NCI-H446 treated with DMSO at 0.1 percent for 48 hours (cell line): ENCODE measurements at places on chromosomes 2 and 18.

GRCh38 chr2:237182422-237183123 is 96.9 kb downstream of the COPS8 start:
- no peak for DNase-seq

GRCh38 chr2:104834431-104835153 is 19.3 kb upstream of the POU3F3 start:
- DNase-seq, result no peak

DNA sequence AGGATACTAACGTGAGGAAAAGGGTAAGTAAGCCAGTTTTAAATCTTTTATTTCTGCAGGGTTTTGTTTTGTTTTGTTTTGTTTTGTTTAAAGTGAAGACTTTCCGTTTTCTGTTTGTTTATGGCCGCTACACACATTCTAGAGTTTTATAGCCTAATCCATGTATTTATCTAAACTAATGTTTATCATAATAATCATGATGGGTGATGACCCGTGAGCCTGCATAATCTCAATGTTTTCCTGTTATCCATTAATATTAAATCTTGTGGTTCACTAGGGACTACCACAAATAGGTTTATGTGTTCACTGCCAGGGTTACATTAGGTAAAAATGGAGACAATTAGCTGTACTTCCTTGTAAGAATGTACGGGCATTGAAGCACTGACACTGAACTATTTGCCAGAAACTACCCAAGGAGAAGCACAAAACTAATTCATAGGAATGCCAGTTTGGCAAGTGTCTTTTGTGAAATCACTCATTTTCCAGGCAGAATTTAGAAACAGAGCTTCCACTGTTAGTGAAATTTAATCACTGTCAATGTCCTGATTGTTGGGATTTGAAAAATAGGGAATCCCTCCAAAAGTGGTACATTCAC is 574.8 kb downstream of the LRP1B start:
- peak; percentile 84 for DNase-seq

DNA sequence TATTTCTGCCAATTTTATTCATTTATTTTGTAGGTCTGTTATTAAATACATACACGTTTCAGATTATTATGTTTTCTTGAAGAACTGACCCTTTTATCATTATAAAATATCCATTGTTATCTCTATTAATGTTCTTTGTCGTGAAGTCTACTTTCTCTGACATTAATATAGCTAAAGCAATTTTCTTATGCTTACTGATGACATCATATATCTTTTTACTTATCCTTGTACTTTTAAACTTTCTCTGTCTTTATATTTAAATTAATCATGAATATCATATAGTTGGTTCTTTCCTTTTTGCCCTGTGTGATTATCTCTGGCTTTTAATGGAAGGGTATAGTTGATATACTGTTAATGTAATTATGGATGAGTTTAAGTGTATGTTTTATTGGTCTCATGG is 36.5 kb upstream of the SLC9A2 start:
- DNase-seq, result no peak

GRCh38 chr2:119734047-119734446 is 25.7 kb upstream of the PTPN4 start:
- DNase-seq, result no peak

DNA sequence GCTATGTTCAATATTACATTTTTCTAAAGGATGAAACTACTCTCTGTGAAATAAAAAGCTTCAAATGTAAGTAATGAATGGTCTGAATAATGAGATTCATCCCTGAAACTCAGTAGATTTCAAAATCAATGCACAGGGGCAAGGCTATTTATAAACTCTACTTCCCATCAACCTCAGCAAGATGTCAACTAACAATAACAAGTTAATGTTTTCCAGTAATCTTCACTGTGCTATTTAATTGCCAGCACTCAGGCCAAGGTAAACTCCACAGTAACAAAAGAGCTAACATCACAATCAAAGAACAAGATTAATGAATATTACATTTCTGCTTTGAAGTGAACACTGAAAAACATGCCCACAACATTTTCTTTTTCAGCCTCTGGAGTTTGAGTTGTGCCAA is 144.3 kb upstream of the ZFP36L2 start:
- DNase-seq, result no peak

GRCh38 chr18:22267697-22268096 is 98.3 kb downstream of the GATA6 start:
- no peak for DNase-seq

DNA sequence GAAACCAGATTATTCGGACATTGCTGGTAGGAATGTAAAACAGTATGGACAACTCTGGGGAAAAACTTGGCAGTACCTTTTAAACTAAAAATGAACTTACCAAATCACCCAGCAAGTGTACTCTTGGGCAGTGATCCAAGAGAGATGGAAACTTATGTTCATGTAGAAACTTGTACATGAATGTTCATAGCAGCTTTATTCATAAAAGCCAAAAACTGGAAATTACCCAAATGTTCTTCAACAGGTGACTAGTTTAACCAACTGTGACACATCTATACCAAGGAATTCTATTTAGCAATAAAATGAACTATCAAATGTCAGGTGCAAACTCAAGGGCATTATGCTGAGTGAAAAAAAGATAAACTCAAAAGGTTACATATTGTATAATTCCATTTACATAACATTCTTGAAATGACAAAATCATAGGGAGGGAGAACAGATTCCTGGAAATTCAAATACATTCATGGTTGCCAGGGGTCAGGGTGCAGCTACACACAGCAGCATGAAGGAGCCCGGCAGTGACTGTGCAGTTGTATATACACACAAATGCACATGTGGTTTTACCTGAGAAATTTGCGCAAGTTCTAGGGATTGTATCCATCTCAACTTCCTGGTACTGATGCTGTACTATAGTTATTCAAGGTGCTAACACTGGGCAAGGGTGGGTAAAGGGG is 3.5 kb upstream of the RNU4ATAC start:
- DNase-seq, result peak; percentile 1

DNA sequence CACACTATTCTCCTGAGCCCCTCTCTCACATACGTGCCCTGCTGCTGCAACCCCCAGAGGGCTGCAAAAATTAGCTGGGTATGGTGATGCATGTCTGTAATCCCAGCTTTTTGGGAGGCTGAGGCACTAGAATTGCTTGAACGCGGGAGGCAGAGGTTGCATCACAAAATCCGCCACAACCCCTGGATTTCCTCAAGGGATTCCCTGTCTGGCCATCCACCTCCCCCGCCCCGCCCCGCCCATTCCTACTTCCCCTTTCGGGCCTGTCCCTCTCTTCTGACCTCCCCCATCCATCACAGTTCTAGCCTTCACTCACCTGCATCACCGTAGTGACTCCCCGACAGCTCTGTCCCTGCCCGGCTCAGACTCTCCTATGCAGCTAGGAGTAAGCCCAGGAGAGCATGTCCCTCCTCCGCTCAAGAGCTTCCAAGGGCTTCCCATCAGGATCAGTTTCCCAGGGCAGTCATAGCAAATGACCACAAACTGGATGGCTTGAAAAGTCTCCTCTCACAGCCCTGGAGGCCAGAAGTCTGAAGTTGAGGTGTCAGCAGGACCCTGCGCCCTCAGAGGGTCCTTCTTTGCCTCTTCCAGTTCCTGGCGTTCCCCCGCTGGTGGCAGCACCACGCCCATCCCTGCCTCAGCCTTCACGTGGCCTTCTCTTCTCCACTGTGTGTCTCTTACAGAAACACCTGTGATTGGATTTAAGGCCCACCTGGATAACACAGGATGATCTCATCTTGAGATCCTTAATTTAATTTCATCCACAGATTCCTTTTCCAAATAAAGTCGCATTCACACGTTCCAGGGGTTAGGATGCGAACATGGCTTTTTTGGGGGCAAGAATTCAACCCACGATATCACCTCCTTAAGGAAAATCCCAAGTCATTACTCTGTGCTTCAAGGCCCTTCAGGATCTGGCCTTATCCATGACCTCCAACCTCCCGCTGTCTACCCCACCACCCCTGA is 58.5 kb downstream of the HS1BP3 start:
- no peak for DNase-seq

DNA sequence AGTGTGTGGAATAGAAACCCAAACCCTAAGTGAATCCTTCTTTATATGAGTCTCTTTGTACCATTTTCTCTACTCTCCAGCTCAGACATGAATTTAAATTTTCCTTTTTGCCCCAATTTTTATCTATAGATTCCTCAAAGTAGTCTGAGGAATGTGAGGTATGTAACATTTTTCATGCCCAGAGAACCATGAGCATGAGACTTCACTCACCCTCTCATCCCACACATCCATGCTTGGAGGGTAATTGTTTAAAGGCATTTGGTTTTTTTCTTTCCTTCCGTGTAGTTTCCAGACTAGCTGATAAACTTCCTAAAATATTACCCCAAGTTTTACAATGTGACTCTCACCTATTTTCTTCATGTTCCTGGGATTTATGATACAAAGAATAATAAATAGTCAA is 2056.8 kb upstream of the CELF4 start:
- no peak for DNase-seq

DNA sequence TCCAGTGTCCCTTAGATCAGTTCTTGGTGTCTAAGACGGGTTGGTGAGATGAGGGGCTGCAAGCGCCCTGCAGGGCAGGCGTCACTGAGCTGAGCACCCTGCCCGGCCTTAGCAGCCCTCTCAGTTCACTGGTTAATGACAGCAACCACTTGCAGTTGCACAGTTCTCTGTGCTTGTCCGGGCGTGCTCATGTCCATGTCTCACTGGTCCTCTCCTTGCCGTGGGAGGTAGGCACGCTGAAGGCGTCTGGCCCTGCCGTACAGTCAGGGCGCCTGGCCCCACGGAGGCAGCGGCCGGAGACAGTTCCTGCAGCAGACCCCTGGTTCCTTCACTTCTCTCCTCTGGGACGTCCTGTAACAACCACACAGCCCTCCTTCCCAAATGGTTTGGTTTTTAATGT is 75.3 kb downstream of the ARHGEF4 start:
- DNase-seq, result no peak

DNA sequence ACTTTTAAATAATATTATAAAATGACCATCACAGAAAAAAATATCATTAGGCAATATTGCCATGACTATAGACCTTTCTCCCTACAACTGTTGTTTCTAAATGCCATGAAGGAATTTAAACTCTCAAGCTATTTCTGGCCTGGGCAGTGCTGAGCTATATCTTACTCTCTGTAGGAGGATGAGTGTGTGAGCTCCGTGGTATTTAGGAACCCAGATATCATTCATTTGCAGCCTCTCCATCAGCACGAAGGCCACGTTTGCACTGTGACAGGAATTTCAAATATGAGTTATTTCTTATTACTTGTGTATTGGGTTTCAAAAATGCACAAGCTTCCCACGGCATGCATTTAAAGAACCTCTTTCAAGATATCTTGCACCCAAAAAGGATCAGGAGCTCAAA is 35.0 kb upstream of the SOX11 start:
- DNase-seq, result no peak

- DNase-seq, result no peak
Measured at GRCh38 chr18:22183698-22184170, 14.3 kb downstream of the GATA6 start.

GRCh38 chr2:204795156-204795555 is 249.9 kb downstream of the PARD3B start:
- DNase-seq, result no peak

DNA sequence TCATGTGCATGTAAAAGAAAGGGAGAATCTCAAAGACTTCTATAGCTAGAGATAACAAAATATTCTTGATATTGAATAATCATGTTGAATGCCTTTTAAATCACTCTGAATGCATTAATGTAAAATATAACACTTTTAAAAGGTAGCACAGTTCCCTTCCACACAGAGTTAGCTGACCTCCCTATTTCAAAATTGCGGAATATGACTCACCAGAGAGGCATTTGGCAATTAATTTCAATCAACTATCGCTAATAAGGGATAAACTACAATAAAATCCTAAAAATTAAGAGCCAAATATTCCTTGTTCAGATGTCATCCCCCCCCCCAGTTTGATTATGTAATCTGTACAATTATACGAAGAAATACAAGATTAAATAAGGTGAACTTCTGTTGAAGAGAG is 29.3 kb downstream of the ZC3H15 start:
- DNase-seq, result no peak

DNA sequence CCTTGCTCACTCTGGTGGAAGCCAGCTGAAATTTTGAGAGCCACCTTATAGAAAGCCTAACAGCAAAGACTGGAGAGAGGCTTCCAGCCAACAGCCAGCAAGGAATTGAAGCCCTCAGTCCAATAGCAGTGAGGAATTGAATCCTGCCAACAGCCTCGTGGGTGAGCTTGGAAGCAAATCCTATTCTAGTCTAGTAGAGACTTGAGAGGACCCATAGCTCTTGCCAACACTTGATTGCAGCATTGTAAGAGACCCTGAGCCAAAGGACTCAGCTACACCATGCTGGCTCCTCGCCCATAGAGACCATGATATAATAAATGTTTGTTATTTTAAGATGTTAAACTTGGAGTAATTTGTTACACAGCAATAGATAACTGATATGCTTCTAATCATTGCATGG is 403.0 kb upstream of the TNP1 start:
- peak; percentile 95 for DNase-seq

DNA sequence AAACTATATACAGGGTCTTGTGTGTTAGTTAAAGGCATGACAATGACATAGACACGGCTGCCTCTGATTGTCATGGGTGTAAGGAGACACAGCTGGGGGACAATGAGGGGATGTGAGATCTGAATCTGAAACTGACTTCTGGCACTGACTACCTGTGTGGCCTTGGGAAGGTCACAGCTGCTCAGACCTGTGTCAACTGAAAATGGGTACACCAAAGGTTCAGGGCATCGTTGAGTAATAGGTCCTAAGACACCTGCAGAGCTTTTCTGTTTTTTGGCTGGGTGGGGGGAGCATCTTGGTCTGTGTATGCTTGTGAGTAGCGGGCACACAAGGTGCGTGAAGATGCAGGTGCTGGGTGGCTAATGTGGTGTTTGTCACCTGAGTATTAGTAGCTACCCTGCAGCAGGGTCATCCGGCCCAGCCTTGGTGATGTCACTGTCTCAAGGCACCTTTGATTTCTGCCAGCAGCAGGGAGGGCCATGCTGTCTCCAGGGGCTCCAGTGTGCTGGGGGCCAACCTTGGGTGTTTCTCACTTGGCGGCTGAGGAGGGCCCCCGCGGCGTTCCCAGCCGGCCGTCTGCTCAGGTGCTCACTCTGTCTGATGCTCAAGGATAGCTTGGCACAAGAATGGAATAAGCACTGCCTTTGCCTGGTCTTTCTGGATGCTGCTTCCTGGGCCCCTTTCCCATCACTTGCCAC is 53.1 kb upstream of the HS6ST1 start:
- no peak for DNase-seq

GRCh38 chr2:1313240-1313924 is 99.9 kb upstream of the TPO start:
- DNase-seq, result no peak

GRCh38 chr2:74379851-74380789 is at the start of gene DCTN1:
TSS of gene DCTN1 (minus strand) at chr2:74380311. CDS start at chr2:74380037, 274 bp downstream.
- no peak for DNase-seq
